ENCODE measurements at places on chromosomes 7 and 10.

DNA sequence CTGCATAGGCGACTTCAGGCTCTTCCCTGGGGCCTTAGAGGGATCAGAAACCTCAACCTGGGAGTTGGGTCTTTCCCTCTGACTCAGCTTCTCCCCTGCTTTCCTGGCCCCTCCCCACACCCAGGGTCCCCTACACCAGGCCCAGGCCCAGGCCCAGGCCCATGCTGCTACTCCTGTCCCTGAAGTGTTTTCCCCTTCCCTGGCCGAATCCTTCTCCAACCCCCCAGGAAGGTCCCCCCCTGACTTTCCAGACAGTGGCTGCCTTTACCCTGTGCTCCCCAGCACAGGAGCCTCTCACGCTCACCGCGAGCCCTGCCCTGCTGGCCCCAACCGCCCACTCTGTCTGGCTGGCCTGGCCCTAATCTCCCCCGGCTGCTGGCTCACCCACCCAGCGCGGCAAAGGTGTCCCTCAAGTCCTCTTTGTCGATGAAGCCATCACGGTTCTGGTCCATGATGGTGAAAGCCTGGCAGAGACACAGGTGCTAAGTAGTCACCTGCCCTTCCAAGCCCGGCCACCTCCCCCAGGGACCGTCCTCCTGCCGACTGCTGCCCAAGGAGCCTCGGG is 6.4 kb downstream of the MYL10 start:
- DNase-seq = no peak

GRCh38 chr7:25950488-25951413 is 201.2 kb upstream of the NFE2L3 start:
- DNase-seq = peak; percentile 98

- DNase-seq = no peak
Measured at GRCh38 chr7:7157177-7157886, 25.0 kb upstream of the C1GALT1 start.

- DNase-seq = no peak
Measured at GRCh38 chr10:117792214-117792613, 249.7 kb downstream of the EMX2 start.
